Tibial nerve (tissue), 4 donors: ENCODE measurements at places on chromosomes 1 and 21.

DNA sequence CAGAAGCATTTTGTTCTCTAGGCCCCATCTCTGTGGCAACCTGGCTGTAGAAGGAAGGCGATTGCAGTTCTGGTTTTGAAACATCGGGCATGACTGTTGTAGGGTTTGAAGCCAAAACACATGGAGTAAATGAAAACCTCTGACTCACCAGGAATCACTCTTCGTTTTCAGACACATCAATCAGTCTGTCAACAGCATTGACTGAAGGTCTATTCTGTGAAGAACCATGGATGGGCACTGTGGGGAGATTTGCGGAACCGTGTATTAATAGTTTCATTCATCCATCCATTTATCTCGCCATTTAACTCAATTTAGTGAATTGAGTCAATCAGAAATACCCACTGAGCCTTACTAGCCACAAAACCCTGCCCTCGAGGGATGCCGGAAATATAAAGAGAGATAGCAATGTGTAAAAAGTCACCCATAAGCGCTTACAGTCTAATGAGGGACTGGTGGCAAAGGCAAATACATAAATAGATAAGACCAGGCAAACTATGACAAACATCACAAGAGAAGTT, 364.6 kb upstream of the PROX1 start:
- no peaks in the 10 kb centered on the region for H3K36me3 ChIP-seq
- no peak for DNase-seq
- H3K27ac ChIP-seq, result no peak overlapping the region
- H3K27me3 ChIP-seq, result no peaks in the 10 kb centered on the region
- no peak overlapping the region for H3K4me3 ChIP-seq
- no peaks in the 10 kb centered on the region for H3K4me1 ChIP-seq

GRCh38 chr1:110254604-110255391, 44.7 kb downstream of the KCNC4 start:
- H3K4me3 ChIP-seq, result no peak overlapping the region
- no peaks in the 10 kb centered on the region for H3K4me1 ChIP-seq
- H3K27ac ChIP-seq, result no peak overlapping the region
- H3K27me3 ChIP-seq, result no peaks in the 10 kb centered on the region

DNA sequence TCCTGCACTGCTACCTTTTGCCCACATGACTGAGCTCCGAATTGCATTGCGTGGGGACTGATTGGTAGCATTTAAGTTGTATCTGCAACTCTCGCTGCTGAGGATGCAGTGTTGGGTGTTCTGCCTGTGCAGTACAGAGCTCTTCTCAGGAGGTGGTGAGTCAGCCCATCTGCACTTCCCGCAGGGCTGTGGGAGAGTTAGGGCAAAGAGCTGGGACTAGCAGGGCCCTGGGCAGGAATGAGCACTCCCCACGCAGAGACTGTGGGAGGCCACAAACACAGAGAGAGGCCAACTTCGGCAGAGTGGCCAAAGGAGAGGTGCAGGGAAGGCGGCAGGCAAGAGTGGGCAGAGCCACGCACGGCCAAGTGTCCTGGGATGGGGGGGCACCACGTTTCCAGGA, 244.7 kb downstream of the SIPA1L2 start:
- H3K4me1 ChIP-seq, result no peaks in the 10 kb centered on the region
- H3K27ac ChIP-seq, result no peak overlapping the region
- no peaks in the 10 kb centered on the region for H3K36me3 ChIP-seq
- H3K27me3 ChIP-seq, result no peaks in the 10 kb centered on the region
- H3K4me3 ChIP-seq, result no peak overlapping the region
- DNase-seq, result no peak

GRCh38 chr1:112605633-112606327, 13.2 kb downstream of the ST7L start:
- no peaks in the 10 kb centered on the region for H3K4me1 ChIP-seq
- no peak overlapping the region for H3K27ac ChIP-seq
- H3K27me3 ChIP-seq, result no peaks in the 10 kb centered on the region
- peaks cover 94% of the 10 kb centered on the region for H3K36me3 ChIP-seq

GRCh38 chr1:63928186-63929105, 154.6 kb downstream of the ROR1 start:
- peaks cover 15% of the 10 kb centered on the region for H3K4me1 ChIP-seq
- no peak for DNase-seq

DNA sequence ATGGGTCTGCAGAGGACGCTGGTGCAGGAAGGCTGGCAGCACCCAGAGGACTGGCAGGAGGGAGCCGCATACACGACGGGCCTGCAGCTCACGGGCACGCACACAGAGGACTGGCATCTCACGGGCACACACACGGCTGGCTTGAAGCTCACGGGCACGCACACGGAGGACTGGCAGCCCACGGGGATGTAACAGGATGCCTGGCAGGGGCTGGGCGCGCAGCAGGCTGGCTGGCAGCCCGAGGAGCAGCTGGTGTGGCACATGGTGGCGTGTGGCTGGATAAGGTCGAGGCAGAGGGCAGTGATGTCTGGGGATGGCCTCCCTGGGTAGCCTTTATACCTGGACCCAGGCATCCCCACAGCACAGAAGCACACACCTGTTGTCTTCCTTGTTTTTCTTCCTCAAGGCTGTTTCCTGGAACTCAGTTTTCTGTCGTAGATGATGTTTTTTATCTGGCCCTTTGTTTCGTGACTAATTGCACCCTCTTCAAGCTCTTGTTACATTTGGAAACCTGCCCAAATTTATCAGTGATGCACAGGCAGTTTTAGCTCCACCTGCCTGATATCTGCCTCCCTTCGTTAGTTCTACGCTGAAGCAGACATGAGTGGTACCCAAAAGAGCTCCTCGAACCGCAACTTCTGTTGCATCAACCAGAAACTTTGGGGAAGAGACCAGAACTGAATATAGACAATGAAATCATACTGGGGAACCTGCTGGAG, at the start of gene KRTAP12-1:
KRTAP12-1 (minus strand) TSS at position 303 of the 719 bp plus-strand sequence; CDS start at position 263, 40 bp downstream.
- H3K4me1 ChIP-seq, result no peaks in the 10 kb centered on the region
- no peak for DNase-seq
- no peaks in the 10 kb centered on the region for H3K36me3 ChIP-seq
- H3K27me3 ChIP-seq, result no peaks in the 10 kb centered on the region

DNA sequence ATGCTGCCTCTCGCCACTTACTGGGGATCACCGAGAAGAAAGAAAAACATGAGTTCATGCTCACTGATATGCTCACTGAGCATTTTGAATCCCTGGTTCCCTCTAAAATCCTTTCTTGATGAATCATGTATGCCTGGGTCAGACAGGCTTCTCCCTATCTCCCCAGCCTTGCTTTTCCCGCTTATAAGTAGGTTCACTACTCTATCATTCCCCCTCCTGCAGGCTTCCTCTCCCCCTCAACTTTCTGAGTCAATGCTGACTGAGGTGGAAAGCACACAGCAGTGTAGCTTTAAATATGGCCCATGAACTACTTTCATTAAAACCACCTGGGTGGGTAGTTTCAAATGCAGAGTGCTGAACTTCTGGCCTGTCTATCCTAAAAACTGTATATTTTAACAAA, 41.7 kb downstream of the FMO4 start:
- no peak overlapping the region for H3K27ac ChIP-seq
- no peaks in the 10 kb centered on the region for H3K36me3 ChIP-seq
- no peaks in the 10 kb centered on the region for H3K27me3 ChIP-seq
- no peak overlapping the region for H3K4me3 ChIP-seq
- H3K4me1 ChIP-seq, result no peaks in the 10 kb centered on the region

DNA sequence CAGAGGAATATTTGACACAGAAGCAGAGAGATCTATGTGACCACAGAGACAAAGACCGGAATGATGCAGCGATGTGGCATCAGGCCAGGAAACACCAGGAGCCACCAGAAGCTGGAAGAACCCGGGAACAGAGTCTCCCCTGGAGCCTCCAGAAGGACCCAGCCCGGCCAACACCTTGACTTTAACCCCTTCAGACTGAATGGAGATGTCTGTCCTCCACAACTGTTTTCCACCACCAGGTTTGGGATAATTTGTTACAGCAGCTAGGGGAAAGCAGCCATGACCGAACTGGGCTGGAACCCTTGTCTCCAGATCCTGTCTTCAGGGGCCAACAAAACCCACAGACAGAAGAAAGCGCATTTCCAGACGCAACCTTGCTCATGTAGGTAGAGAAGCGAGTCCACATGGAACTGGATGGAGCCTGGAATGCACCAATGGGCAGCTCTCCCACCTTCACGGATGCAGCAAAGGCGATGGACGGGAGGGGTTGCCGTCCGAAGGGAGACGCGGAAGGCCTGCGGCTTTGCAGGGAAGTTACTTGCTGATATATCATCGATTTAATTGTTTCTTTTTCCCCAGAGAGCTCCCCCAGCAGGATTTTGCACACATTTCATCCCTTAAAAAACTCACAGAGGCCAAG, 396.6 kb downstream of the NPHP4 start:
- H3K36me3 ChIP-seq, result no peaks in the 10 kb centered on the region
- no peaks in the 10 kb centered on the region for H3K27me3 ChIP-seq
- H3K4me1 ChIP-seq, result no peaks in the 10 kb centered on the region

GRCh38 chr1:51520700-51521248, 1.7 kb upstream of the EPS15 start:
- no peaks in the 10 kb centered on the region for H3K4me1 ChIP-seq
- no peak overlapping the region for H3K4me3 ChIP-seq
- no peaks in the 10 kb centered on the region for H3K36me3 ChIP-seq
- H3K27me3 ChIP-seq, result no peaks in the 10 kb centered on the region
- no peak overlapping the region for H3K27ac ChIP-seq
- DNase-seq, result no peak

- no peaks in the 10 kb centered on the region for H3K4me1 ChIP-seq
- H3K27me3 ChIP-seq, result no peaks in the 10 kb centered on the region
- DNase-seq, result no peak
- no peak overlapping the region for H3K4me3 ChIP-seq
These were observed 117.0 kb upstream of the ERRFI1 start for GRCh38 chr1:8142955-8143629.

- no peaks in the 10 kb centered on the region for H3K27me3 ChIP-seq
- DNase-seq, result no peak
- no peaks in the 10 kb centered on the region for H3K4me1 ChIP-seq
- no peaks in the 10 kb centered on the region for H3K36me3 ChIP-seq
- no peak overlapping the region for H3K27ac ChIP-seq
- H3K4me3 ChIP-seq, result no peak overlapping the region
These were observed 104.7 kb downstream of the FGGY start for GRCh38 chr1:59401581-59401980.

DNA sequence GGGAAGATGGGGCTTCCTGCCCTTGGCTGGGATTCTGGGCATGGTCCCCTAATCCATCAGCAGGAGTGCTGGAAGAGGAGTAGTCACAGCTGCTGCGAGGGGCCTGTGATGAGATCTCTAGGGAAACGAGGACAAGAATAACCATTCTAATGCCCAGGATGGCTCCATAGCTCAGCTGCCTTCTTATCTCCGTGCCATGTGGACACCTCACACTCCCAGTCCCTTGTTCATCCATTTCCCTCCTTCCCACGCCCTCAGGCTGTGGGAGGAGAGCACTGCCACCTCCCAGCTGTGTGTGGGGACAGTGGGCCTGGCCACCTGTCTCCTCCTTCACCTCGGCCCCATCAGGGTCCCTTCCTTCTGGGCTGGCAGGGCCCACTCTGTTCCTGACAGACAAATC, 16.1 kb upstream of the ETV3 start:
- no peak overlapping the region for H3K4me3 ChIP-seq
- no peaks in the 10 kb centered on the region for H3K27me3 ChIP-seq
- H3K36me3 ChIP-seq, result no peaks in the 10 kb centered on the region
- peaks cover 21% of the 10 kb centered on the region for H3K4me1 ChIP-seq
- no peak for DNase-seq

DNA sequence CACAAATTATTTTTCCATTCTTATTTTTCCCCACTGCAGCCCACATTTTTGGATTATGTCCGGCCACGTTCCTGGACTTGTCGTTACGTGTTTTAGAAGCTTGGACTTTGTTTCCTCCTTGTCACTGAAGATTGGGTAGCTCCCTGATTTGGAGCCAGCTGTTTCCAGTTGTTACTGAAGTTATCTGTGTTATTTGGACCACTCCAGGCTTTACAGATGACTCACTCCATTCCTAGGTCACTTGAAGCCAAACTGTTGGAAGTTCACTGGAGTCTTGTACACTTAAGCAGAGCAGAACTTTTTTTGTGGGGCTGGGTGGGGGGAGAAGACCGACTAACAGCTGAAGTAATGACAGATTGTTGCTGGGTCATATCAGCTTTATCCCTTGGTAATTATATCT, 12.2 kb upstream of the AXDND1 start:
- peaks cover 7% of the 10 kb centered on the region for H3K4me1 ChIP-seq
- DNase-seq, result no peak
- H3K36me3 ChIP-seq, result peaks cover 7% of the 10 kb centered on the region
- H3K4me3 ChIP-seq, result no peak overlapping the region
- no peak overlapping the region for H3K27ac ChIP-seq

- no peak for DNase-seq
- no peaks in the 10 kb centered on the region for H3K4me1 ChIP-seq
- no peaks in the 10 kb centered on the region for H3K36me3 ChIP-seq
- no peak overlapping the region for H3K27ac ChIP-seq
- no peaks in the 10 kb centered on the region for H3K27me3 ChIP-seq
These were observed 45.3 kb upstream of the MTF2 start for GRCh38 chr1:93033785-93034184.

DNA sequence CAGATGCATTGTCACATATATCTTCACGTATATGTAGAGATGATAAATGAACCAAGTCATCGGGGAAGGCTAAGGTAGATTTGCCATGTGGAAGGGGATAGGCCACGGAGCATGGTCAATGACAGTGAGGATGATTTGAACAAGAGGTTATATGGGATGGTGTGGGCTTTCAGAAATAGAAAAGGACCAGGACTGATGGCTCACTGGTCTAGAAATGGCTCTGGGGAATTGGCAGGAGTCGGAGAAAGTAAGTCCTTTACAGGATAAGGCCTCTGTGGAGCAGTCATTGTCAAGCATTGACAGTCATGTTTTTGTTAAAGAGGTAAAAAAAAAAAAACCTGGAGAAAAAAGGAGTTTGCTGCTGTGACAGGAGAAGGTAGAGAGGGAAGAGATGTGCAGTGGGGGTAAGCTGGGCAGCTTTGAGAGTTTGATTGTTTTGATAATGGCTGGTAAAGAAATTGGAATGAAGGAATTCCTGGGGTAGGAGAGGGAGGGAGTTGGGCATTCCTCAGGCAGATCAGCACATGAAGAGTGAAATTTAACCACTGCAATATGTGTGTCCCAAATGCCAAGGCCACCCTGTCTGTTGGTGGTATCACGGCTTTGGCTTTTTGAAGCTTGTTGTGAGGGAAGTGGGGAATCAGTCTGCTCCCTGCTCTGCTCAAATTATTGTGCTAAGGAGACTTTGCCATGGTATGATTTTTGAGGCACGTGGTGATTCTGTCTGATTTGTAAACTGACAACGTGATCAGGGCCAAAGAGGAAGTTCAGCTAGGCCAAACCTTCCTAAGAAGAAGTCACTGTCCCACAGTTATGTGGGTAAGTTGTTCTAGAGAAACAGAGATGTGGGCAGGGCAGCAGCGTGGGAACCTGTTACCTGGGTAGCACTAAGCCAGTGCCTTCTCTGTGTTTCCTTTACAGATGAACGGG, 26.0 kb downstream of the MACF1 start:
- H3K36me3 ChIP-seq, result no peaks in the 10 kb centered on the region
- H3K27me3 ChIP-seq, result no peaks in the 10 kb centered on the region
- no peaks in the 10 kb centered on the region for H3K4me1 ChIP-seq
- DNase-seq, result no peak
